Activated naive CD4-positive, alpha-beta T cell treated with anti-CD3 and anti-CD28 coated beads, Interleukin-2, amount 50 U/mL, for 72 hours (primary cell): ENCODE measurements at places on chromosomes 3 and 15.

- no peak for DNase-seq
These were observed 73.0 kb downstream of the FILIP1L start for GRCh38 chr3:100041328-100041749.

DNA sequence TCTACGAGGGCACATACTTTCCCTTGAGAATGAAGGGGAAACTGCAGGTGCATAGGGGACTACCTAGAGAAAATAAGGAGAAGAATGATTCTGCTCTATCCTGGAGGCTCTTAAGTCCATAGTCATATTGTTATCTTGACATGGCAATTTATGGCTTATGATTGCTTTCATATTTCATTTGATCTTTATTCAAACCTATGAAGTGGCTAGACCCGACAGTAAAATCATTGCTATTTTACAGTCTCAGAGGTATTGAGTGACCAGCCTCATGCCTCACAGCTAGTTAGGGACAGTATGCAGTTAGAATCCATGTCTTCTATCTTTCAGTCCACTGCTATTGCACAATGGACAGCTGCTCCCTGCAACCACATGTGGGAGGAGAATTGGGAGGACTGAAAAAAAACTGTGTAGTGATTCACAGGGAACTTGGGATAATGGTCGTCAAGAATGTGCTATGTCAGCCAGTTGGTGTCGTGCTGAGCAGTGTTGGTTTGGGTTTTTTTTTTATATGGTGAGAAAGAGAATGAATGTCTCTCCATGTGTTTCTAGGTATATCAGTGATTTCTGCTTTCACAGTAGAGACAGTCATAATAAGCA, 63.2 kb upstream of the SPPL2A start:
- no peak for DNase-seq

DNA sequence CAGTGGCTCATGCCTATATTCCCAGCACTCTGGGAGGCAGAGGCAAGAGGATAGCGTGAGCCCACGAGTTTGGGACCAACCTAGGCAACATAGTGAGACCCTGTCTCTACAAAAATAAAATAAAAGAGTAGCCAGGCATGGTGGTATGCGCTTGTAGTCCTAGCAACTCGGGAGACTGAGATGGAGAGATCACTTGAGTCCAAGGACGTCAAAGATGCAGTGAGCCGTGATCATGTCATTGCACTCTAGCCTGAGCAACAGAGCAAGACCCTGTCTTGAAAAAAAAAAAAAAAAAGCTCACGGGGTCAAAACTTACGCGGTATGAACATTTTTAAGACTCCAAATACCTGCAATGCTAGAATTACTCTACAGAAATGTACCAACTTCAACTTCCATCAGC, 37.1 kb upstream of the COLQ start:
- DNase-seq: no peak

DNA sequence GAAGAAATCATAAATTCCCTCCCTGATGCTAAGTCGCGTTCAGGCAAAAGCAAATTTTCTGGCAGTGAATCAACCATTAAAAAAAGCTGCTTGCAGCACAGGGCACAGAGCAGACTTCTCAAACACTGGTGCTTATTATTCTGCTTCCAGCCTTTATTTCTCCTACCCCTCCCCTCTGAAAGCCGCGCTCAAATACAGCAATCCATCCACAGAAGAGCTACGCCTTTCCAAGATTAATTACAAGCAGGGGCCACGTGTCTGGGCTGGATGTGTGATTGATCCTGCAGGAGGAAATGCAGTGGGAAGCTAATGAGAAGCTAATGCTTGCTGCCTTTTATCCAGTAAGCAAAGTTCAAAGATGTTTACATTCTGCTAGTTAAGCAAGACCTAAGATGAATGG, 134.9 kb upstream of the TOPAZ1 start:
- no peak for DNase-seq

DNA sequence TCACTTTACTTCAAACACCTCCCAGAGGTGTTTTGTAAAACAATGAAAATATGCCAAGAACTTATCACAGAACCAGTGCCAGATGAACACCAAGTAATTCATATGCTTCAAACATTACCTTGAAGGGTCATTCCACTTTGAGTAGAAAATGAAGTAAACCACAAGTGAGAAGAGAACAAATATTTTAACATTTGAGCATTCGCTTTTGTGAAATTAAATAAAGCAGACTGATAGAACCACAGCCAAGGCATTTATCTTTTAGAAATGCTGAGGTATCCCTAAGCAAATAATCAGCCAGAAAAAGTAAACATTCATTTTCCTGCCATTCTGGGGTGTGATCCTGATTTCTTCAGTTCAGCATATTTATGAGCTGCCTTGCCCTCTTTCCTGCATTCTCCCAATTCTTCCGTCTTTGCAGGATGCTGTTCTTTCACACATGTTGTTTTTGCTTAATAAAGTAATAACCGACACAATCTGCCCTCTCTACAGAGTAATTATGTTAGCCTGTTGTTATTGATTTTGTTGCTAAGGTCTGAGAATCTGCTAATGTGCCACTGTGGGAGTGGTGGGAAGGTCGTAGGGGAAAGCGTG, 235.6 kb upstream of the TGFBR2 start:
- no peak for DNase-seq

DNA sequence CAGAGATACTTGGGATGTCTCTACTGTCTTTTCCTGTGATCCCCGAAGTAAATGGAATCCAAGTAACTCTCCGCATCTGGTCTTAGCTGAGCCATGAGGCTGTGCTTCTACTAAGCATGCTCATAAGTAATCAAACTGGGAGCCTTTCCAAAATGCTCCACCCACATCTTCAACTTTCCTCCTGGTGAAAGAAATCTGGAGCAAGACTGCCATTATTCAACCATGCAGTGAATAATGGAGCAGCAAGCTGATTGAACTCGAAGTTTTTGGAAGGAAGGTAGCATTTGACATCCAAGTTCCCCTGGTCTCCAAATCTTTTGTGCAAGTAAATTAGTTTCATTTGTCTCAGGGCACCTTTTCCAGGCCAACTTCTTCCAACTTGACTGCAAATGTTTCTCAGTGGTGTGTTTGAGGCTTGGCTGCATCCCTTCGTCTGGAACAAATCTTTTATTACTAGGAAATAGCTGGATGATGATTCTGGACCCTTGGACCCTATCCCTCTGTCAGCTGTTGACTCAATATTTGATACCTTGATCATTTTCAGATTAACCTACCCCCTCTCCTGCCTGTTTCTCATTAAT, 19.4 kb downstream of the GXYLT2 start:
- DNase-seq: no peak

DNA sequence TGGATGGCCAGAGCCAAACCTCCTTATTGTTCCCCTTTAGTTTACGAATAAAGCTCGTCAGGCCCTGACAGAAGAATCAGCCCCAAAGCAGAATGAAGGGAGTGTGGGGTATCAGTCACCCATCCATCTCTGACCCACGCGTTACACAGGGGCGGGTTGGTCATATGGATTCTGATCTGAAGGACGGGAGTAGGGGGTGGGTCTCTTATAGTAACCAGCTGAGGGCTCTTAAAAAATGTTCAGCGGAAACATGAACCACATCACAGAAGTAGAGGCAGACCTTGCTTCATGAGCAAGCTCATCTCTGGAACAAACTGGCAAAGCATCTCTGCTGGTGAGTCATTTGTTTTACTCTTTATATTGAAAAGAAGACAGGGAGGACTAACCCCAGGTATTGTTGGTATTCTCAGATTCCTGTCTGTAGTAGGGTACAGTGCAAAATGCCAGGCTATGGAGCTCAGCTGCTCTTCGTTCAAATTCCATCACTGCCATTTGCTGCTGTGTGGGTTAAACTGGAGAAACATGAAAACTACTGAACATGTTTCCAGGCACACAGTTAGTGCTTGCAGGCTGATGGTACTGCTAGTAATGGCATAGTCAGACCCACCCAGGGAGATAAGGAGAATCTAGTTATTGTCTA, at the start of gene CXCR6:
Gene CXCR6 (plus strand): TSS at position 258 of the 640 bp plus-strand sequence. CDS start 3,018 bp downstream, outside the sequence.
- peak; percentile 64 for DNase-seq

- no peak for DNase-seq
These were observed 17.6 kb downstream of the FOXP1 start for GRCh38 chr3:71565976-71566375.

DNA sequence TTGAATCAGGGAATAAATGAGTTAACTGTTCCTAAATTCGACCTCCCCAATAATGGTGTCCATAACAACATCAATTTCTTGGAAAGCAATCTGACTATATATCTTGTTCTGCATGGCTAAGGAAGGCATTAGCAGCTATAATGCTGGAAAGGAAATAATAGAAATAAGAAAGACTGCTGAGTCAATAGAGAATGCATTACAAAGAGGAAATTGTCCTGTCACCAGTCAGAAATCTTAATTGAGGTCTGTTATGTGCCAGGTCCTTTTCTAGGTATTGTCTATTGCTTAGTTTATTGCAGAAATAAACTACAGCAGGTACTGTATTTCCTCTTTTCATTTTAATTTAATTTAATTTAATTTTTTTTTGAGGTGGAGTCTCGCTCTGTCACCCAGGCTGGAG, 5.9 kb upstream of the PPP1R2 start:
- no peak for DNase-seq

DNA sequence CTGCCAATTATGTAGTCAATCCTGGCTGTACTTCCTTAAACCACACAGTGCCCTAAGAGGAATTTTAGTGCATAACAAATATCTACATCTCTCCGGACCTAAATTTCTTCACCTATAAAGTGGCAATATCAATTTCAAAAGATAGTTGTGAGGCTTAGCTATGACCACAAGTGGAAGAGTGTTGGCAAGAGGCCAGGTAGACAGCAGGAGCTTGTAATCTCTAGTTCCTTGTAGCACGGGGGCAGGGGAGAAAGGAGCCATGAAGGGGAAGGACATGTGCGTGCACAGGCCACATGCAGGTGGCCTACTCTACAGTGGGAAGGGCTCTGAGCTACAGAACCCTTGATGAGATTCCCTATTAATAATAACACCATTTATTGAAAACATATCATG, 269.7 kb downstream of the ABHD5 start:
- no peak for DNase-seq

DNA sequence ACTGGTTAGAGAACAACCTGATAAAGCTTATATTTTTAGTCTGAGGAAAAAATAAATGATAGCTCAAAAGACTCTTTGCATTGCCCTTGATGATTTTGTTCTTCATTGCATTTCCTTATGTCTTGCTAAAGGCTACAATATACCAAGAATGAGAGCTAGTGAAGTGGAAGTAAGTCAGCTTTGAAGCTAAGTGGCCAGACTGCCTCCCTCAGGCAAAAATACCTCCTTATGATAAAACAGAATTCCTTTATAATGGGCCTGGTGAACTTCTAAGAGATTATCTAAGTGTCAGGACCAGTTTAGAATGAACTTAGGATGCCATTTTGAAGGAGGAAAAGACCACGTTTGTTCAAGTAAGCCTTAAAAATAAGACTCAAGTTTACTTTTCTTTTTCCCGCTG, 678.4 kb downstream of the ROBO2 start:
- DNase-seq: no peak

DNA sequence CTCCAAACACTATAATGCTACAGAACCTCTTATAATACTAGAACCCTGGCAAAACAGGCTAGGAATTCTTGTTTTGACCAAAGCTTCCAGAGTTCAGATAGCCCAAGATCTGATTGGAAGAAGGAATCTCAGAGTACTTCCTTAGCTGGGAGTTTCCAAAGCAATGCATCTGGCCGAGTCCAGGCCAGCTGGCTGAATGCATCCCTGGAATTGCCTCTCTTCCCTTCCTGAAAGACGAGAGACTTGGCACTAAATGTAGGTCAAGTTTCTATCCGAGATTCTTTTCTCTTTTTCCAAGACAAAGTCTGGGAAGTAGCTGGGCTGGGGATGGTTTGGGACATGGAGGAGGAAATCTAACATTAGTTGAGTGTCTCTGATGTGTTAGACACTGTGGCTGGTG, 68.7 kb upstream of the ADPGK start:
- DNase-seq: no peak

DNA sequence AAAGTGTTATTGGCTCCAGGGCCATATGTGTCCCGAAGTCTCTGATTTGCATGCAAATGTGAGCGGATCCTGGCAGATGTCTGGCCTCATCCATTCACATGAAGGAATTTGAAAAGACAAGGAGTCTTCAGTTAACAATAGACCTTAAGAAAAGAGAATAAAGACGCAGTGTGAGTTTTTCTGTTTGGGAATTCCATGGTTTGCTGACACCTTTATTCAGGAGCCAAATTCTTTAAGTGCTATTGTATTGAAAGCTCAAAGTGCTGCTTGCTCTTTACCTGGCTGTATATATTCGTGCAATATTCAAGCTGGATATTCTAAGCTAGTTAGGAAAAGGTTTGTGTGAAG, 2.2 kb downstream of the LRRN1 start:
- no peak for DNase-seq

DNA sequence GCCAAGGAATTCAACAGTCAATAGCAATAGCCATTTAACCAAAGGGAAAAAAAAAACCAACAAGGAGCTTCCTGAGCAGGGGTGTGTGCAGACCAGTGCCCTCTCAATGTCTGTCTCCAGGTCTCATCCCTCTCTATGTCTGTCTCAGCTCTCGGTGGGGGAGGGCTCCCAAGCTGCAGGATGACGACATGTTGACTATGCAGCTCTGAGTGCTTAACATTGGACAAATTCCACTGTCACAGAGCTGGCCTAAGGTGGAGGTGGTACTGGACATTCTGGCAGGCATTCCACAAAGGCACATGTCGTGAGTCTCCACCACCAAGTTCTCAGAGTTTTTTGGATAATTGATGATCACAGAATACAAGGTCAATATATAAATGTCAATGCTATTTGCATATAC, 2.0 kb upstream of the CAPN7 start:
- DNase-seq: no peak

- DNase-seq: no peak
These were observed 187.1 kb downstream of the ITPR1 start for GRCh38 chr3:4680227-4680691.

GRCh38 chr15:40345867-40346578, 4.8 kb upstream of the PHGR1 start:
- DNase-seq: no peak

GRCh38 chr3:180911876-180912303, 580 bp upstream of the FXR1 start:
- DNase-seq: no peak

DNA sequence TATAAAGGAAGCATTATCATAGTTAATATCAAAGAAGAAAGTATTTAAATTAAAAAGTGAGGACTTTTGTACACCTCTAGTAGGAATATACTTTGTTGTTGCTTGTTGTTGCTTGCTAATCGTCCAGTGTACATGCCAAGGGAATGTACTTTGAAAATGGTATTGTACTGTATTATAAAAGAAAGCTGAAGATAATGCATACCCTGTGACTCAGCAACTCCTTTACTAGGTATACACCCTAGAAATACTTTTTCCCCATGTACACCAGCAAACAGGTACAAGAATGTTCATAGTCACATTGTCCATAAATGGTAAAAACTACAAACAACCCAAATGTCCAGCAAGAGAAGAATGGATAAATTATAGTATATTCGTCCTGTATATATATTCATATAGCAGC, 12.0 kb downstream of the TTBK2 start:
- no peak for DNase-seq

GRCh38 chr3:146464783-146465182, 4.6 kb downstream of the PLSCR2 start:
- no peak for DNase-seq

GRCh38 chr3:178350763-178351162, 185.5 kb upstream of the KCNMB2 start:
- DNase-seq: no peak

GRCh38 chr3:58307639-58308215, 1.4 kb downstream of the HTD2 start:
- peak; percentile 37 for DNase-seq
